ENCODE measurements at places on chromosomes 12 and 14.

GRCh38 chr14:105878125-105878524, 351.7 kb downstream of the TMEM121 start:
- no peak for DNase-seq

DNA sequence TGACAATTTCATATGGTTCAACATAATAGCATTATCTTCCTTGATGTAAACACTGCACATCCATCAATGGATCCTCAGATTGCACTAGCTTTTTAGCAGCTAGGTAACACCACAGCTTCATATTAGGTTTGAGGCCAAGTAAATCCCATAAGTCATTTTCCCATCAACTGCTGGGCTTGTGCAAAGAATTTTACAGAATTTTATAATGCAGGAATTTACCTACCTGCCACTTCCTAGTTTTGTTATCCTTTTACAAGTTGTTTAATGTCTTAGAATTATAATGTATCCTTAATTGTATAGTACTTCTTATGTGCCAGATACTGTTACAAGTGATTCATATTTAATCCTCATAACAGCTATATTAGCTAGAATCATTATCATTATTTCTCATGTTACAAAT, 36.4 kb downstream of the CPNE8 start:
- no peak for DNase-seq

DNA sequence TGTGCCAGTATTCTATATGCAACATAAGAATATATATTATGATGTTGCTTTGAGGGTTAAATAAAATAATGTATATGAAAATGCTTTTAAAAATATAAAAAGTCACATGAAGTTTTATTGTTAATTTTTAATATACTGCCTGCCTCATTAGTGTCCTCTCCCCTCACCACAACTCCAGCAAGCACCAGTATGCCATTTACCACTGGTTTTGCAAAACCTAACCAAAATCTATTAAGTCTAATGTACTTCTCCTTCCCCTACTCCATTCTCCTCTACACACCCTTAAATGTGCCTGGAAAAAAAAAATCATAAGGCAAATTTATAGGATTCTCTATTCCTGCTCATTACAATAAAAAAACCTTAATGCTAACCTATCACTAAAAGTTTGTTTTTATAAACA, 24.0 kb upstream of the GNG2 start:
- DNase-seq, result no peak

DNA sequence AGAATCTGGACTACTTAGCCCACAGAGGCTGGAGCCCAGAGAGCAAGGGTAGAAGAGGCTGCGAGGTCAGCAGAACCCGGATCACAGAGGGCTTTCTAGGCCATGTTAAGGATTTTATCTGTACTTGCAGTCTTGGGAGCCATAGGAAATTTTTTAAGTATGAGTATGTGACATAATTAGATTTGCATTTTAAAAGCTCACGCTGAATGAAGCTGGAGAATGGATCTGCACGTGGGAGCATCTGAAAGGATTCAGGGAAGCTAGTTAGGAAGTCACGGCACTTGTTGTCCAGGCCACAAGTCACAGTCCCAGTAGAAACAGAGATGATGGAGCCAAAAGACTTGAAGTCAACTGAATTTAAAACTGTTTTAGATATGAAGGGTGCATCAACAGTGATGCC, 14.1 kb downstream of the CORO1C start:
- no peak for DNase-seq

DNA sequence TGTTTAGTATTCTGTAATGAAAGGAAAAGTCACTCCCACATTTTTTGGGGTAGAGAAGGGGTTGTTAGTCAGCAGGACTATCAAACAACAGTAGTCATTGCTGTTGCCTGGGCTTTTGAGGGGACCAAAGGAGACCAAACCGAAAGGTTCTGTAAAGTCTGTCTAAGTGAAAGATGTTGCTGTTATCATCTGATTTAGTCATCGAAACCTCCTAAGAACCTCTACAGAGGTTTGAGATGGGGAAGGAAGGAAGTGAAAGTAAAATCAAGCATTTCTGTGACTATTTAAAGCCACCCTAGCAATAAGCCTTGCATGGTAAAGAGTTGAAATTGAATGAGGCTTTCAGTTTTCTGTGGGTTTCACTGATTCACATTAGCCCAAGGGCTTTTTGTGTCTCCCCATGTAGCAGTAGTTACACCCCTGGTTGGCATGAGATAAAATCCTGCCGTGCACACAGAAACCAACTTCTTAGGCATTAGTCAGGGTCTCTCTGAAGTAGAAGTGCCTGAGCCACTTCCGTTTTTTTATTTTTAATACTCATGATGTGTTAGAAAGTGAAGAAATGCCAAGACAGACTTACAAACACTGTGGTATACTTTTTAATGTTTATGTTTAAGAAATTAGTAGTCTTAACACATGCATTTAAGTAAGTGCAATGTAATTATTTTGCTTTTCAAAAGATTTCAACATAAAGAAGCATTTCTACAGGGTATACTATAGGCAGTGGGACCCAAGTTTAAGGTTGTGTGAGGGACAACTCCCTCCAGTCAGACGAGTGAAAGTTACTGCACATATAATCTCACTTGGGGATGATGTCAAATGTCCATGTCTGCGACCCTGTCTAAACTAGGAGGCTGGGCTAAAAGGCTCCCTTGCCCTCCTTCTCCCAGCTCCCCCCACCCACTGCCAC, 50.4 kb downstream of the DYRK2 start:
- DNase-seq, result peak; percentile 47

Measured in stimulated activated naive CD8-positive, alpha-beta T cell treated with anti-CD3 and anti-CD28 coated beads, Interleukin-15, Interleukin-2, amounts not matched to agents 100 U/mL and 50 U/mL, for 24 hours (primary cell).